ENCODE measurements at places on chromosomes 16 and 17.

DNA sequence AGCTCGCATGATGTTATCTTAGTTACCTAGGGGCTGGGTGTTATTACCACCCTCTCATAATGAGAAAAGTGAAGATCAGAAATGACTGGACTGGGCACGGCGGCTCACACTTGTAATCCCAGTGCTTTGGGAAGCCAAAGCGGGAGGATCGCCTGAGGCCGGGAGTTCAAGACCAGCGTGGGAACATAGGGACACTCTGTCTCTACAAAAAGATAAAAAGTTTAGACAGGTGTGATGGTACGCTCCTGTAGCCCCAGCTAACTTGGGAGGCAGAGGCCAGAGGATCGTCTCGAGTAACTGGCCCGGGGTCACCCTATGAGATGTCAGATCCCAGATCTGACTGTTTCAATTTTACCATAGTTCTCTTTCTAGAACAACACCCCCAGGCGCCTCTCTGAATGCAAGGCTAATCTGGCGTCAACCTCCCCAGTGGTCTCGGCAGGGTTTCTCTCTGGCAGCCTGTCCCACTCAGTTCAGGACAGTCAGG is 1.9 kb upstream of the CCDC102A start:
- no peak for DNase-seq

- no peak for DNase-seq
Measured at GRCh38 chr16:13780406-13781168, 139.4 kb upstream of the ERCC4 start.

DNA sequence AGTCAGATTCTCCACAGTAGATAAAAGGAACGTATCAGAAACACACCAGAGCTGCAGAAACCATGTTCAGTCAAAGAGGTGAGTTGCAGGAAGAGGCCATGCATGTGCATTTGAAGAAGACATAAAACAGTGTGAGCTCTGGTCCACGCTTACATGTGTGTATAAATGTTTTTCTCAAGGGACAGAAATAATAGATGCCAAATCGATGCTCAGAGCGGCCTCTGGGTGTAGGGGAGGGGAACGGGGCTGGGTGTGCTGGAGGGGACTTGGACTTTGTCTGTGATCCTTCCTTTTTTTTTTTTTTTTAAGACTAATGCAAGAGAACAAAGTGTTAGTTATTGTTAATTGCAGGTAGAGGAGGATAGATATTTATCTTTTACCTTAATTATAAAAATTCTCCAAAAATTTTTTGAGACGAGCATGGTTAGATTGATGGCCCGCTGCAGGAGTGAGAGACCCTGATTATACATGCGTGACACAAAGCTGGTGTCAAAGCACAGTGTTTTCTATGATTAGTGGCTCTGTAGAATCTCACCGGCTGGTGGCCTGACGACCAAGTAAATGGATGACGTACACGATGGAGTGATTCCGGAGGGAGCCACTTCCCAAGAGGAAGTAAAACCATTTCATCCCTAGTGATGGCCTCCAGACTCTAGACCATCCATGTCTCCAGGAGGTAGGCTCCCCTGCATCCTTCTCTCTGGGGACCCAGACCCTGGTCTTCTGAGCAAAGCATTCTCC is 240.2 kb downstream of the ENGASE start:
- DNase-seq = no peak

DNA sequence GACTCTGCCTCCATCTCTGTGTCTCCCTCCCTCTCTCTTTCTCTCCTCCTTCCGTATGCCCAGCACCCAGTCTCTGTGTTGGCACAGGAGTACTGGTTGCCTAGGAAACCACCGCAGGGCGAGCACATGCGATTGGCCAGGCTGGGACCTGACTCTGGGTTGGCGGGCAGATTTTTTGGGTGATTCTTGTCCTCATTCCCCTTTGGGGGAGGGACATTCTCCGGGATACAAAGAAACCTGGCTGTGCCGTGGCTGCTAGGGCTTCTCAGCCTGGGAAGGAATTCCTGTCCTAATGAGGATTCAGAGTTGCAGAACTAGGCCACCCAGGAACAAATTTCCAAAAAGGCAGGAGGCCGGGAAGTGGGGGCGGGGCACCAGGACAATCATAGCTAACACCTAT is 168.9 kb downstream of the SHISA9 start:
- no peak for DNase-seq

DNA sequence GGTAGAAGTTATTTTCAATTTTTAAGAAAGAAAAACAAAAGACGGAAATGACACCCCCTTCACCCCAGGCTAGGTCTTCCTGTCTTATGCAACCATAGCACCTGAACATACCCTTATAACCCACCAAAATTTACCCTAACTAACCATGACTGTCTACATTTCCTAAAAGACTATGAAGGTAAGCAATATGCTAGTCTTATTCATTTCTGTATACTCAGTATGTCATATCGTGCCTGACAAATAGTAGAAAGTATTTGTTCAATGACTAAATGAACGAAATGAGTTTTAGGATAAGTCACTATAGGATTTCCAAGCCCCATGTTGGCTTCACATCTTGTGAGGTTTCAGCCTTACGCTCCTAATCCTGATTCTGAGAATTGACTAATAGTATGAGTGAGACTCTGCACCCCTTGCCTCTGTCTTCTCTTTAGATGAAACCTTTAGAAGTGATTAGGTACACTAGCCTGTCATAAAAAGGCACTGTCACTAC is 6.5 kb downstream of the ADAT1 start:
- no peak for DNase-seq

DNA sequence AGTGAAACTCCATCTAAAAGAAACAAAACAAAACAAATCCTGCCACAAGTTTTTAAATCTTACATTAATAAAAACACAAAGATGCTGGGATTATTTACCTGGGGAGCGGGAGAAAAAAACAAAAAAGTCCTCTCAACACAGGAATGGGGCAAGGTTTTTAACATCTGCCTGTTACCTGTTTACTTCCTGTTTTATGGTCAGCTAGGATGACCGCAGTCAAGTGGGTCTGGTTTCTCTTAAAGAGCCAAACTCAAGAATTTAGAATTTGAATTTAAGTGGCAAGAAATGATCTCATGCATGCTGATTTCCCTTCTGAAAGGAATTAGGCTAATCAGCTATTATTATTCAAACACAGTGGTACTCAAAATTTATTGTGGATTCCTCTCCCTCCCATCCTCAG is 39.7 kb upstream of the TBC1D3K start:
- no peak for DNase-seq

DNA sequence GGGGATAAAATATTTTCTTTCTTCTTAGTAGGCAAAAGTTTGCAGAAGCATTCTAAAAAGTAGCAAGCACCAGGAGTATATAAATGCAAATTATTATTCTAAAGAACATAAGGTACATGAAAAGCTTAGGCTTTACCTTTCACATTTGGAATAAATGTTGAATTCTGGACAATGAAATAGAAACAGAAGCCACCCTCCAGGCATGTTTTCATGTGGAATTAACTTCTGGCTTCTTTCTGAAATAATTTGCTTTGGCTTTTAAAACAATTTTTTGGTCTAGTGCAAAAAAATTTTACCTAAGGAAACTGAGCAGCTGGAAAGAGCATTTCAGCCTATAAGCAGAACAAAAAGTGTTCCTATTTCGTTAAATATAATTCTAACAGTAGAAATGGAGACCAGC is 109.5 kb upstream of the CORO6 start:
- DNase-seq = no peak

- DNase-seq = no peak
Measured at GRCh38 chr16:51337662-51338061, 186.6 kb upstream of the SALL1 start.

DNA sequence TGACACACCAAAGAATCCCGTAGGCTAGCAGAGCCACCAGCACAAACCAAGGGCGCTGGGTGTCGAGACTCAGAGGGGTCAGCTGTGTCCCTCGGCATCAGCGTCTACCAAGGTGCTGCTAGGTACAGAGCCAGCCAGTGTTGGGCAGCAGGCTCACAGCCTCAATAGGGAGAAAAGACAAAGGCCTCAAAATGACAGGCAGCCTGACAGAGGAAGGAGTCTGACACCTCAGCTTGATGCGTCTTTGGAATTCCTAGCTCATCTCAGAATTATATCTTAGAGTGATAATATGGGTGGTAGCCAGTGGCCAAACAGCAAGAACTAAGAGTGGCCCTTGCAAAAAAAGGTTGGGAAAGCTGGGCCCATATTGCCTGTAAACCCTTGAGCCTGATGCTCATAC is 45.9 kb downstream of the HS3ST3B1 start:
- DNase-seq = no peak

DNA sequence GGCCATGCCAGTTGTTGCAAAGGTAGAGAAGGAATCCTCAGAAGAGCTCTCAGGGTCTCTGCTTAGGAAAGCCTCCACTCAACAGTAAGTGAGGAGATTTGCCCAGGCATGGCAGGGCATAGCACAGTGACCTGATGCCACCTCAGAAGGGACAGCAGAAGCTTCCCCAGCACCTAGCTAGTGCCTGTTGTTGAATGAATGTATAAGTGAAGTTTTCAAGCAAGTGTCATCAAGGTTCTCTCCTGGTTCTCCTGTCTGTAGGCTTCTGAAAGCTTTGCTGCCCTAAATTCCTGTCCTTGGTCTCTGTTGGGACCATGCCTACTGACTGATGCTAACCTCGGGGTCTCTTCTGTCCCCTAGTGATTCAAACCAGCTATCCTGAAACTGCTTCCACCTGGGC is 114.9 kb upstream of the TBX2 start:
- DNase-seq = no peak

DNA sequence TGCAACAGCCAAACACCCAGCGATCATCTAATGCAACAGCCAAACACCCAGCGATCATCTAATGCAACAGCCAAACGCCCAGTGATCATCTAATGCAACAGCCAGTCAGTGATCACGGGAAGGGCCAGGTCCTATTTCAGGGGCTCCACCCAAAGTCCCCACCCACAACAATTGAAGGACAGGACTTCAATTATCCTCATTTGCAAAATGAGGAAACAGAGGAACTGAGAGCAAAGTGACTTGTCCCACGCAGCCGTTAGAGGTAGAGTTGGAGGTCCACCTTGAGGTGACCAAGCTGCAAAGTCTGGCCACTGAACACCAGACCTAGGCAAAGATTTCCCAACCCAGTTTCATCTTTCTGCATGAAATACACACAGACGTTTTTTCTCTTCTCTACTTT is 3.7 kb downstream of the ZG16B start:
- DNase-seq = no peak

GRCh38 chr17:56165072-56165641 is 11.9 kb downstream of the ANKFN1 start:
- no peak for DNase-seq

GRCh38 chr16:73997971-73998370 is 298.6 kb upstream of the PSMD7 start:
- no peak for DNase-seq

DNA sequence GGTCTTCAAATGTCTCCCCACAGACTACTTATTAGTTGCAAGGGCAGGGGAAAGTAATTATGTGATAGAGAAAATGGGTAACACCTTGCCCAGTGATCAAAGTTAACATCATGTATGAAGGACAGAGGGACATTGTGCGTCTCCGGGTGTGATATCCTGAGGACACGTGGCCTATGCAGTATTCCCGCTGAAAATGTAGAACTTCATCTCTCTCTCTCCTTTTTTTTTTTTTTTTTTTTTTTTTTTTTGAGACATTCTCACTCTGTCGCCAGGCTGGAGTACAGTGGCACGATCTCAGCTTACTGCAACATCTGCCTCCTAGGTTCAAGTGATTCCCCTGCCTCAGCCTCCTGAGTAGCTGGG is 7.9 kb upstream of the CUEDC1 start:
- no peak for DNase-seq

GRCh38 chr16:57797526-57798266 is 4.6 kb downstream of the KIFC3 start:
- no peak for DNase-seq

DNA sequence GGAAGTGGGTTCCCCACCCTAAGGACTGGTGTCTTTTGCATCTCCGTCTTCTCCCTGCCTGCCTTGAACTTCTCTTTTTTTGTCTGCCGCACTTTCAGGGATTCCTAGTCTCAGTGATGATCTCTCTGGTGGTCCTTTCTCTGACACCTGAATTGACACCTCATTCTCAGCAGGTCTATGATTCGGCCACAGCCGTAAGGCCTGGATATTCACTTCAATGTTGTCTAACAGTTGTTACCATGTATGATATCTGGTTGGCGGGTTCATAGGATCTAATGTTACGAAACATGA is 25.1 kb upstream of the SLC47A1 start:
- no peak for DNase-seq

DNA sequence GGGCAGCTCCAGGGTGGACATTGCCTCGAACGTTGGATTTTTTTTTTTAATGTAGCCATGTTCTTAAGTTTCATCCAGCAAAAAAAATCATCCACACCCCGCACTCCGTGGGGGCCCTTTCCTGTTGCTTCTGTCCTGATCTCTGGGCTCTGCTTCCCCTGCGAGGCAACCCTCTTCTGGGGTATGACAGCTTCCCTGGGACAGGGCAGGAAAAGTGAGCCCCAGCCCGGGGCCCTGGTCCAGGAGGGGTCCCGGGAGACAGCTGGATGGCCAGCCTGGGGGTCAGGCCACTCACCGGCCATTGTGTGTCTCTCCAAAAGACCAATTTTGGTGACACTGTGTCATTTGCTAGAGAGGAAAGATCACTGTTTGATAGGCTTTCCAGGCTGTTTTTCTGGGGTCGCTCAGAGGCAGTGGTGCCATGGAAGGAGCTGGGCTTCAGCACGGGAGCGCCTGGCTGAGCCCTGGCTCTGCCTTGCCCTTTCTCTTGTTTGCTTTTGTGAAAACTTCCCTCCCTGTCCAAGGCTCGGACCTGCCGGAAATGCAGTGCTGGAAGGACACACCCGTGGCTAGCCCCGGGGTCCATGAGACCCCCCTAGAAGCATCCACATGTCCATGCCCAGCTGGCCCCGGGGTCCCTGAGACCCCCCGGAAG is 41.0 kb upstream of the CHMP6 start:
- no peak for DNase-seq

- DNase-seq = no peak
Measured at GRCh38 chr17:31493656-31494155, 102.2 kb downstream of the RAB11FIP4 start.

DNA sequence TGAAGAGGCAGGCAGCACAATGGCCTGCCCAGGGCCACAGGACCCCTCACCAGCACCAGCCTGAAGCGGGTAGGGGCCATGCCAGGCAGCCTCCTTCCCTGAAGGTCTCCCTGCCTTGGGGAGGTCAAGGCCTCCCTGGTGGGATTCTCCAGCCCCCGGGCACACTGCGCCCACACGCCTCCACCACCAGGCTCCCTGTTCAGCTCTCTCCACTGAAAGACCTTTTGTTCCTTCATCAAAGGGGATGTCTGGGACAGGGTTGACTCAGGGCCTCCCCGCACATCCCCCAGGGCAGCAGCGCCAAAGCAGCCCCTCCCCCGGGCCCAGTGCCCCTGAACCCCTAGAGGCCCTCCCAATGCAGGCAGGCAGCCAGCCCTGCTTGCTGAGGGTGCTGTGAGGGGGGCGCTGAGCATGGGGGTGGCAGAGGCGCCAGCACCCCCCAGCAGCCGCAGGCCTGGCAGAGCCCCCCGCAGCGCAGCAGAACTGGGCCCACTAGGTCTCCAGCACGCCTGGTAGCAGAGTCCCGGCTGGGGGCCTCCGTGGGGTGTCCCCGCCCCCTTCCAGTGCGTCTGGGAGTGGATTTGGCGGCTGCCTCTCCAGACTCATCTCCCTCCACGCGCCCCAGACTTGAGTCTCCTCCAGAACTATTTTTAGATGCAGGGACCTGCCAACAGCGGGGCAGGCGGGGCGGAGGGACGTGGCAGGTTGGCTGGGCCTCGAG is 13.1 kb downstream of the BCAR1 start:
- peak; percentile 75 for DNase-seq
